Adrenal gland (tissue), 19 donors: ENCODE measurements at places on chromosomes 6 and 20. TPM values are rescaled to one million over a fixed set of nuclear protein-coding genes. Genes with fewer than 3 reads are reported as not detected.

CALHM4 gene
- total RNA-seq, result not detected

TDRD6 gene
- total RNA-seq, result 0.50 TPM

ADGRB3 gene
- 1.4 TPM for total RNA-seq

LGSN gene
- total RNA-seq, result not detected

DNA sequence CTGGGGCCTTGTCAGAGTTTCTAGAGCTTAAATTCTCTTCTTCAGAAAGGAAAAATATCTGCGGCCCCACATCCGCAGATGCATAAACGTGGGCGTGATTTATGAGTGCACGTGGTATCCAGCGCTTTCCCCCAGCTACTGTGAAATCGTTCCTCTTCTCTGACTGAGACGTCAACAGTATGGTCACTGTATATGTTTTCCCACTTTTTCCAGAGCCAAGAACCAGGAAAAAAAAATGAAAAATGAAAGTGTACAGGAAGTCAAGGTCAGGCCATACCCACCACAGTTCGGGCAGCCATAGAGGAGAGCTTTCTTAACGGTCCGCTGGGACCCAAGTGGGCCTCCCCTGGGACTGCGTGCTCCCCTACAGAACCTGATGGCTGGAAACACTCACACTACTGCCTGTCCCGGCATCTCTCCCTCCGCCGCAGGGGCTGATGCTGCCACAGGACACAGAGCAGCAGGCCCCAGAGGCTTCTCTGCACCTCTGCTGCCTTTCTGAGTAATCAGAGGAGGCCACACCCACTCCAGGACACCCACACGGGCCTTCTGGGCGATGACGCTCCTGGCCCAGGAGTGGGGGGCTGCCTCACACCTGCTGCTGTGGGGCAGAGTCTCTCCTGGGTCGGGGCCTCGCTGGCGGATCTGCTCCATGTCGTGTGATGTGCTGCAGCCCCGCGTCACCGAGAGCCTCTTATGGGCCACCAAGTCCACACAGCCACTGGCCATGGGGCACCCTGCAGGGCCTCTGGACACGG, 16.4 kb upstream of the STX16 start:
- H3K36me3 ChIP-seq, result no peaks in the 10 kb centered on the region
- DNase-seq, result no peak

DNA sequence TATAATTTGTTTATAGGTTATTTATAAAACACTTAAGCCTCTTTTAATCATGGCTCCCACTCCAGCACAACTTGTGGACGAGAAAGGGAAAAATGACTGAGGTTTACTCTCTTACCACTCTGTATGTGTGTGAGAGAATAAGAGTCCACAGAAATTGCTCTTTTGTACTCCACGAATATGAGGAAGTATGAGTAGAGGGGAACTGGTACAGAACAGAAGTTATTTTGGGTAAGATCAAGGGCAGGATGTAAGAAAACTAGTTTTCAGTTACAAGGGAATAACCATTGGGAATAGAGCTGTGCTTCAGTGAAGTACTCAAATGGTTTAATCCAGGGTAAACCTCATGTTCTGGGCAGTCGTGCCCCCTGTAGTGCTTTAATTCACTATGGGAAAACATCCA, 72.6 kb downstream of the REV3L start:
- no peaks in the 10 kb centered on the region for H3K4me1 ChIP-seq
- peak overlapping the region; percentile 18 for H3K27ac ChIP-seq
- DNase-seq, result no peak
- no peaks in the 10 kb centered on the region for H3K36me3 ChIP-seq
- no peak overlapping the region for H3K4me3 ChIP-seq

- H3K36me3 ChIP-seq, result no peaks in the 10 kb centered on the region
- H3K27ac ChIP-seq, result no peak overlapping the region
- no peak overlapping the region for H3K4me3 ChIP-seq
- no peaks in the 10 kb centered on the region for H3K4me1 ChIP-seq
Observed at GRCh38 chr20:52448513-52449232, 257.1 kb upstream of the ZFP64 start.
